ENCODE measurements at places on chromosomes 3 and 15.

DNA sequence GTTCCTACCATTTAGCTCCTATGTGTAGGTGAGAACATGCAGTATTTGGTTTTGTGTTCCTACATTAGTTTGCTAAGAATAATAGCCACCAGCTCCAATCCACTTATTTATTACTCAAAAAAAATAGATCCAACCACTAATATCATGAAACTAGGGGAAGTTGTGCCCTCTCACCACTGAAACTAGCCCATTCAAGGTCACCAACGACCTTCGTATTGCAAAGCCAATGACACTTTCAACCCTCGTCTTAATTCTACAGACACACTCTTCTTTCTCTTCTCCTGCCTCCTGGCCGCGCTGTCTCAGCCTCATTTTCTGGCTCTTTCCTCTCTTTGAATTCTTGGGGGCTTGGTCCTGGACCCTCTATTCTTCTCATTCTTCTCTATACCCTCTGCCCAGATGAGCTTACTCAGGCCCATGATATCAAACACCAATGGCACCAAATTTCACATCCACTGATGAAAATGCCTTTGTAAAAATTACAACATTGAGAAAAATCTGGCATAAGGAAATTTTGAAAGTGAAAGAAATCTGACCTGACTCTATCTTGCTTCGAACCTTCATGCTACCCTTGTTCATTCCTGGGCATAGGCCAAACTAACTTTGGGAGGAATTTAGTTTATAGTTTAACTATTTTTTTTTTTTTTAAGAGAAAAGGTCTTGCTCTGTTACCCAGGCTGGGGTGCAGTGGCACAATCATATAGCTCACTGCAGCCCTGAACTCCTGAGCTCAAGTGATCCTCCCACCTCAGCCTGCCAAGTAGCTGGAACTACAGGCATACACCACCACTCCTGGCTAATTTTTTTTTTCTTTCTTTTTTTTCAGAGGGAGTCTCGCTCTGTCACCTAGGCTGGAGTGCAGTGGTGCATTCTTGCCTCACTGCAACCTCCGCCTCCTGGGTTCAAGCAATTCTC, 25.4 kb upstream of the LIMD1 start:
- no peak for DNase-seq

DNA sequence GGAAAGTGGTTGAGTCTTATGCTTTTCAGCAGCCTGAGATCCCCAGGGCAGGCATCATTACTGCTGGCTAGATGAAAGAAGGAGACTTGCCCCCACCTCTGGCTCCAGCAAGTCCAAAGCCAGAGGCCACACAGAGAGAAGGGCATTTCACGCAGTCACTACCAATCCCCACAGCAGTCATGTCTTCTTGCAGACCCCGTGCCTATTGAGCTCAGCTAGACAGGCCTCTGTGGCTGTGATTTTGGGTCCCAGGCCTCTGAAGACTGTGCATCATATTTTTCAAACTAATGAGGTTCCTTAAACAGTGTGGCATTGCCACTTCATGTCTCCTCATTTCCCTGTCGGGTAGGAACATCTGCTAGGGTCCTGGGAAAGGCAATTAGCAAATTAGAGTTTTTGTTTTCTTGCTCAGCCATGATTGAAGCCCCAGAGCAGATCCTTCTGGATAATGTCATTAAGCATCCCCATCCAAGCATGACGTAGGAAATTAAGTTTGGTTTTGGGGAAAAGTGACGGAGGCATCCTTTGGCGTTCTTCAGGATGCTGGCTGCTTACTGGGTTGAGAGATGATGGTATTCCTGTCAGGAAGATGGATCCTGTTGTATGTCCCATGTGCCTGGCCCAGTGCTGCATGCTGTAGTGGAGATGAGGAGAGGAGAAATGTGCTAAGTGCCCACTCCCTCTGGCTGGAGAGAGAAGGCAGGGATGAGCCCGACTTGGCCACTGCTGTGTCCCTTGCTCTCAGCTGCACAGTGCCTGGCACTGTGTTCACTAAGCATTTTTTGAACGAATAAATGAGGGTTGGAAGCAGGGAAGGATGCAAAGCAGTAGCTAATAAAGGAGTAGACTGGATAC, 7.0 kb downstream of the SPSB4 start:
- no peak for DNase-seq

DNA sequence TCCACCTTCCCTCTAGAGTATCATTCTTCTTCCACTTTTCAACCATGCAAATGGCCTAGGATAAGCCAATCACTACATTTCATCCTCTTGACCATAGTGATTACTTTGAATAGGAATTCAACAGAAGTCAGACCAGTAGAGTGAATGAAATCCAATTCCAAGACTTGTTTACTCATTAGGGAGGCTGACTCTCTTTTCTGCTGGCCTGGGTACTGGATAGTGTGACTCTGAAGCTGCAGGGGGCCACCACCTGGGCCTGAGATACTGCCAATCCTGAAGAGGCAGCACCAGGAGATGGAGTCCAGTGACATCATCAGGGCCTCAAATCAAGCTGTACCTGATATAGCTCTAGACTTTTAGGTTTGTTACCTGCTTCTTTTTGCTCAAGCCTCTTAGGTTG, 7.0 kb upstream of the FSTL1 start:
- DNase-seq: no peak

DNA sequence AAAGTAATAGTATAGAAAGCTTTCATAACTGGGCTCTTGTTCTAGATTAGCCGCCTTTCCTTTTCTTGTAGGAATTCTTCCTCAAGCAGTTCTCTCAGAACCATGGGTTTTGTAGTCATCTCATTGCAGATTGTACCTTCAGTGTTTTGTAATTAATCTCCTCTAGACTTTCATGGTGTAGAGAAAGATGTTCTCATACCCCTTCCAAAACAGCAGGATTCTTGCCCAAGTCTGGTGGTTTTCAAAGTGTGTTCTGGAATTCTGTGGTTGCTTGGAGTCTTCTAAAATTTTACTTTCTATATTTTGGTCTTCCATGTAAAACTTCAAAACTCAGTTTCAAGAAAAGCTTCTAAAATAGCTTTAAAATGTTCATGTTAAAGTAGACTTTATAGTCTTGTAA, 293.8 kb downstream of the PTPRG start:
- DNase-seq: no peak

DNA sequence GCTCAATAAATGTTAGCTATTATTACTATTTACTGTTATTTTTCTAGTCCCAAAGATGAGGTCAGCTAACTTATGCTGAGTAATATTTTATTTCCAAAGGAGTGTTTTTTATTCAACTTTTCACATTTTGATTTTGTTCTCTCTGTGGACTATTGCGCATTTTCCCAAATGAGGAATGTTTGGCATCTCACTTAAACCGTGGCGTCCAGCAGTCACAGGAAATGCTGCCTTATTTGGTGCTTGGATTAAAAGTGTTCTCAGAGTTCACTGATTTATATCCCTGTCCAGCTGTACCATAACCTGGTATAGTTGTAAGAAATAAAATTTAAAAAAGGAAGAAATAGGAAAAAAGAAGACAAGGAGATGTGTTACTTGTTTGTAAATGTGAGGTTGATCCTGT, 166.8 kb downstream of the THSD4 start:
- DNase-seq: no peak

DNA sequence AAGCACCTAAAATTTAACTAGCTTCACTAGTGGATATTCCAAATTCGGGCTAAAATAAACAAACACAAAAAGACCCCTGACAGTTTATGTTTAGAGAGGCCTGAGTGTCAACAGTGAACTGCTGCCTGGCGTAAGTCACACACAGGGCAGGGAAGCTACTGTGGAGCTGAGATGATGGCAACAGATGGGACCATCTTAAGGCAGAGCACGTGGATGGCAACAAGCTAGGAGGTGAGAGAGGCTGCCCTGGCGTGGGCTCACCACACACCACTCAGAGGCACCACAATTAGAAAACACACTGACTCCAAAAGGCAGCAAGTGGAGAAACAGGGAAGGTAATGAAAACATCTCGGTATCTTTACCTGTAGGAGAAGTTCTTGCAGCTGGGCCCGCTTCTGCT, 93.3 kb downstream of the ATP1B3 start:
- no peak for DNase-seq

- no peak for DNase-seq
Measured at GRCh38 chr15:100623301-100623700, 20.9 kb downstream of the ASB7 start.

DNA sequence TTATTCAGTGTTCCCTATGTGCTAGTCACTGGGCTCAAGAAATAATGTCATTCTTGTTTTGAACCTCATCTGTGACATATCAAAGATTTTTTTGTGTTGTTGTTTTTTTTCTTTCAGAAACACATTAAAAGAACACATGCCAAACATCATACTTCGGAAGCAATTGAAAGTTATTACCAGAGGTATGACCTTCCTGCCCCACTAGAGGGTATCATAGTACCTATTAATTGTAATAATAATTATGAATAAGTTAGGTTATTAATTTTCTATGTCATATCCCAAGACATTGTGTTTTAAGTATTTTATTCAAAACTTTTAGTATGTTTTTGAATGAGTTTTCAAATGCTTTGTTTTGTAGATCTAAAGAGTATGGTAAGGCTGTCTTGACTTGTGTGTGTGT, 65.7 kb downstream of the CDIN1 start:
- DNase-seq: peak; percentile 3

DNA sequence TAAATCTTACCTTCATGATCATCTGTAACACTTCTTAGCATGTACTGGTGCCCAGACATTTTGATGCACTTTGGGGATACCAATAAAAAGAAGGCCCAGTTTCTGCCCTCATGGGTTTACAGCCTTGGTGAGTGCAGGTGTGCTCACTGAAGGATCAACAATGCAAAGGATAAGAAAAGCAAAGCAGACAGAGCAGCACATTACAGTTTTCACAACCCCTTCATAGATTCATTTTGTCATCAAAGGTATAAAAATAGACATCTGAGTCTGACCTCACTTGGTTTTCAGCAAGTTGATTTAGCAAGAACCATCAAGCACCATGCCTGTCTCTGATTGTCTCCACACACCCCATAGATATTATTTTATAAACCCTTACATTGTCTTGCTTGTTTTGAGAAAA, 77.6 kb downstream of the BFSP2 start:
- DNase-seq: no peak

- no peak for DNase-seq
Measured at GRCh38 chr3:117476572-117476971, 767.0 kb downstream of the TUSC7 start.

- DNase-seq: peak; percentile 57
Measured at GRCh38 chr15:69478259-69478781, 25.7 kb downstream of the RPLP1 start.

DNA sequence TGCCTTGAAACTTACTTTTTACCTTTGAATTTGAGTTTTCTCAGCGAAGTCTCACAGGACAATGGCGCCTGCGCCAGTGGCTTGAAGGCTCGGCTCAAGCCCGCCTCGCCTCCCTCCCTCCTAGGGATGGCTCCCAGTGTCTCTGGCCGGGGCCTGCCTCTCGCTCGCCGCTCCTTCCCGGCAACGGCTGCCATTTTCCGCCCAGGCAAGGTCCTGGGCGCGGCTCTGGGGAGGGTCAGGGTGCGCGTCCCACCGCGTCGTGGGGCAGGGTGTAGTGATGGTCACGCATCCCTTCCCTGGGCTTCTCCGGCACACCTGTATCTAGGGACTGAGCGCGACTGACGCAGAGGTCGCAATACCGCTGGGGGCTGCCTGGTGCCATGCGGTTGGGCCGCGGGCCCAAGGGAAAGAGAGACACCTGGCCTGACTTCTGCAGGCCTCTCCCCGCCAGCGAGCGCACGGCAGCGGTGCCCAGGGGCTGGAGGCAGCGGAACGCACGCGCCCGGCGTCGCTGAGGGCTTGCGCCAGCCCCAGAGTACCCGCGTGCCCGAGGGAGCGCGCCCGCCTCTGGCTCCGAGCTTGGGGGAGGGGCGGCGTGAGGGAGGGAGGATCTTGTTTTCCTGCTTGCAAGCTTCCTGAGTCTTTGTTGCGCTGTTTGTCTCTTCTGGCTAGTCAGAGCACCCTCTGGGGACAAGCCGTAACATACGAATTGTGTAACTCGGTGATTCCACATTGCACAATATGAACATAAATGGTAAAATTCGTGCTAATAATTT, 20.7 kb upstream of the FEM1B start:
- DNase-seq: peak; percentile 65

DNA sequence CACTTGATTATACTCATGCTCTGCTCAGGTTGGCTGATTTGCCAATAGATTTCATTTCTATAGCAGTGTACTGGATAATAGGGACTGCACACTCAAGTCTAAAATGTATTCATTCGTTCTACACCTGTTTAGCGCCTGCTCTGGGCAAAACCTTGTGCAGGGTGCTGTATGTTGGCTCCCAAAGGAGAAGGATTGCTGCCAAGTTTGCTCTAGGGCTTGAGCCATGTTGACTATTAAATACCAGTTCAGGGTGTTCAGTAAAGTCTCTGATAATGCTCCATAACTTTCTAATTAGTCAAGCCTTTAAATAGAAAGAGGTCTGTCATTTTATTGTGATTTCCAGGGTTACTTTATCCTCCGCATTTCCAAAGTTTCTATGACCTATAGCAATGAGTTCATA, 470.2 kb downstream of the MAGI1 start:
- DNase-seq: no peak

- DNase-seq: no peak
Measured at GRCh38 chr3:7567160-7567559, 706.2 kb downstream of the GRM7 start.

DNA sequence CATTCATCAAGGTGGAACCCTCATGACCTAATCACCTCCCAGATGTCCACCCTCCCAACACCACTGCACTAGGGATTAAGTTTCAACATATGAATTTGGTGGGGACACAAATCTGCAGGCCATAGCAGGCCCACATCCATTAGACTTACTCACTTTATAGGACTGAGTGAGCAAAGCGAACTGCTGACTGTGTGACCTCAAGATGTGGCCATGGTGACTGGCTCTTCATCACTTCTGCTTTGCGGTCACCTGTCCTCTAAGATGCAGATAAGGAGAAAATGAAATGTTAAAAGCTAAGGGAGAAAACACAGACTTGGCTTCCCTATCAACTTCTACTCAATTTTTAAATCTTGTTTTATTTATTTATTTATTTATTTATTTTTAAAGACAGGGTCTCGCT, 14.5 kb upstream of the DCP1A start:
- no peak for DNase-seq

DNA sequence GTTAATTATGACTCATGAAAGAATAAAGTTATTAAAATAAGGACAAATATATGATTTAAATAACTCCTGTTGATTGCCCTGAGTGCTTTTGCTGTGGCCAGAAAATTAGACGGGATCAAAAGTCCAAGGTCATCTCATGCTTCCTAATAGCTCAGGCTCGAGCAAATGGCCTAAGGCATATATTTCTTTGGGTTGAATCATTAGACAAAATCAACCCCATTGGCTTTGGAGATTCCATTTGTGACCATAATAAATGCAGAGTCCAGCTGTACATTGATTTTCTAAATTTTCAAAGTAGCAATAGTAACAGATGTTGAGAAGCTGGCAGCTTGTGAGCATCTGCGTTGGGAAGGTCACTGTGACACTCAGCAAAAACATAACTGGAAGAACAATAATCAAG, 464.5 kb upstream of the TGFBR2 start:
- no peak for DNase-seq

DNA sequence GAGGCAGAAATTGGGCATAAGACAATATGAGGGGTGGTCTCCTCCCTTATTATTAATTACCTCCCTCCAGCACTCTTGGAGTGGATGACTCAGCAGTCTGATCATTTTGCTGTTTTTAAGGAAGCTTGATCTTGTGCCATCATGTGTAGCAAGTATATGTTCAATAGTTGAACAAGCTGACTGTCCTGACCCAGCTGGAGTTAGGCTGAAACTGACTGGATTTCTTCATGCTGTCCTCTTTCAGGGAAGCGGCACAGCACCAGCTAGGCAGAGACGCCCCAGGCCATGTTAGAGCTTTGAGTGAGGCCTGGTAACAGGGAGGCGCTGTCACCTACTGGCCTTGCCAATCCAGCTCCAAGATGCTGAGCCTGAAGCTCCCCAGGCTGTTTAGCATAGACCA, 54.4 kb upstream of the KIF23 start:
- DNase-seq: no peak

- no peak for DNase-seq
Measured at GRCh38 chr15:31468911-31469785, 142.5 kb downstream of the KLF13 start.

Measured in erythroblast (primary cell).